ENCODE measurements at places on chromosomes 12 and 14.

- no peak for DNase-seq
Measured at GRCh38 chr12:115253049-115253448, 569.1 kb upstream of the TBX3 start.

- DNase-seq = no peak
Measured at GRCh38 chr14:90405755-90406154, 8.9 kb downstream of the CALM1 start.

DNA sequence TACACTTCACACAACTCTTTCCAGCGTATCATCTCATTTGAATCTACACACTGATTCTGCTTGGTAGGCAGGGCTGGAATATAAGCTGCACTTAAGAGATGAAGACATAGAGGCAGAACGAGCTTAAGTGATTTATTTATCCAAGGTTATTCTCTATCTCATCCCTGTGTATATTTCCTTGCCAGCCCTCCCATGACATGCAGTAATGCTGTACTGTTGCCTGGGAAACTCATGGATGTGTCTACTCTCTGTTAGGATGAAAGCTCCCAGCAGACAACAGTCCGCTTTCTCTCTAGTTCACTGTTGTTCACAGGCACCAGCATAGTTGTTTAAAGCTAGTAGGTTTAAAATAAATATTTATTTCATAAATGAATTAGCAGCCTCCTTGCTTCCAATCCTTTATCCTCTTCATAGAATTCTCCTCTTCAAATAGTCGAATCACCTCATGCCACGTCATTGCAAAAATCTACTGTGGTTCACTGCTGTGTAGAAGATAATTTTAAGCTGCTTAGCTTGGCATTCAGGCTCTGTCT is 25.4 kb downstream of the FGF6 start:
- no peak for DNase-seq

DNA sequence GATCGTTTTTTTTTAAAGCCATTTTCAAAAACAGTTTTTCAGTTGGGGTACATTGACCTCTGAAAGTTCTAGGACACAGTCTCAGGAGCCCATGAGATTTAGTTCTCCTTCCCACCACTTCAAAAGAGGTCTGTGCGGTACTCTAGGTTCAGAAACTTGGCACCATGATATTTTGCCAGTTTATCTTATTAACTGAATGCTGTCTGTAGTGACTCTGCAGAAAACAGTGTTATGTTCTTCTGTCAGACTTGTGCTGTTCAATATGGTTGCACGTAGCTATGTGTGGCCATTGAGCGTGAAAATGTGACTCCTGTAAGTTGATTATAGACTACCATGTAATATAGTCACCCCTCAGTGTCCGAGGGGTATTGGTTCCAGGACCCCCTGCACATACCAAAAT is 35.9 kb downstream of the CRADD start:
- DNase-seq = no peak

- no peak for DNase-seq
Measured at GRCh38 chr14:93462479-93462878, 31.7 kb downstream of the UNC79 start.

DNA sequence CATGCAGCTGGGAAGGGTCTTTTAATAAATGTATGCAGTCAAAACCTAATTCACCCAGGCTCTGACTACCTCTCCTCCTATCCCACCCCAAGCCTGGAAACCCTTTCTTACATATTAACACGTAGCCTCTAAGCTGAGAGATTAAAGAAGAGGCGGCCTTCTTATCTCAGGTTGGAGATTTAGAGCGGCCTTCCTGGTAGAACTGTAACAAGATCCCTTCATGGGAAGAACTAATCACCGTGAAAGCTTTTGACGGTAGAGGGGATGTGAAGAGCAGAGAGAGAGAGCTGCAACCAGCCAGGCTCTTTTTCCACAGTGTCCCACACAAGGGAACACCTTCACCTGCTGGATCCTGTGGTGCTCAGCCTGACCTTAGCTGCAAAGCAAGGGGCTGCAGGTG is 367.4 kb downstream of the MED13L start:
- no peak for DNase-seq

GRCh38 chr14:55057919-55058318 is 6.5 kb downstream of the MAPK1IP1L start:
- no peak for DNase-seq

DNA sequence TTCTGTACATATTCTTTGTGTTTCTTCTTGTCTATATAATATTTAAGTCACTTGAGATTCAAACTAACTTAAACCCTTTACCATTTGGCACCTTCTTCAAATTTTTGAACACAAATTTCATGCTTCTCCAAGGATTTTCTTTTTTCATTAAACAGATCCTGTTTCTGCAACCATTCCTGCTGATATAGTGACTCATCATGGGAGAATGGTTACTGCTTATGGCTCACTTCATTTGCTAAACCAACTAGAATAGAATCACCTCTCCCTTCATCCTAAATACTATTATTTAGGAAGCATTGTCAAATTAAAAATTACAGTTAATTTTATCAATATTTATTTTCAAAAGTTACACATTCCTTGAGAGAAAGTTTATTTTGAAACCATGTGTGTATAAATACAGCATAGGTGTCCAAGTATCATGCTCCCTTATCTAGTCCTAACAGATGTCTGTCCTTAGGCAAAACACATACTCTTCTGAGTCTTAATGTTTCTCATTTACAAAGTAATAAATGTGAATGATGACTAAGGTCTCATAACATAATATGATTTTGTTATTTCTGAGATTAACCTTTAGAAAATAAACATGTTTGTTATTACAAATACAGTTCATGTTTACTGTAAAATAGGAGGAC is 40.7 kb downstream of the PLCZ1 start:
- no peak for DNase-seq

DNA sequence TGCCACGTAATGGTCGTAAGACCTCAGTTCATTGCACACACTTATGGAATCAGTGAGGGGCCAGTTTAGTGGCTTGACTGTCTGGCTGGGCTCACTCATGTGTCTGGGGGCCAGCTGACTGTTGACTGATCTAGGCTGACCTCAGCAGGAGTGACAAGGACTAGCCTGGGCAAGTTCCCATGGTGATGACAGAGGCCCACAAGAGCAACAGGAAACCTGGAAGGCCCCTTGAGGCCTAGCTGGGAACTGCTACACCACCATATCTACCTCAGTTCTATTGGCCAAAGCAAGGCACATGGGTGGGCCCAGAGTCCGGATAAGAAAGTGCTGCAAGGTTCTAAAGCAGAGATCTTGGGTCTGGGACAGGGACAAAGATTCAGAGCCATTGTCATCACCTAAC is 21.3 kb upstream of the RFLNA start:
- no peak for DNase-seq

DNA sequence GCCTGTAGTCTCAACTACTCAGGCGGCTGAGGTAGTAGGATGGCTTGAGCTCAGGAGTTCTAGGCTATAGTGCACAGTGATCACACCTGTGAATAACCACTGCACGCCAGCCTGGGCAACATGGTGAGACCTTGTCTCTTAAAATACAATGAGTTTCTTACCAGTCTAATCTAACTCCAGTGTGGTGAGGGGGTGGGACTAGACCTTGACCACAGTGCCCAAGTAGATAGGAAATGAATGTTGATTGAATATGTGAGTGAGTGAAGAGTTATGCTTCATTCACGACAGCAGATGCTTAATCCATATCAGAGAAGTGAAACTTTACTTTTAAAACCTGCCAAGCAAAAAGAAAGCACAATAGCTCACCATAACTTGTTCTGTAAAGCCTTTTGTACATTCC is 11.2 kb upstream of the AK7 start:
- no peak for DNase-seq

DNA sequence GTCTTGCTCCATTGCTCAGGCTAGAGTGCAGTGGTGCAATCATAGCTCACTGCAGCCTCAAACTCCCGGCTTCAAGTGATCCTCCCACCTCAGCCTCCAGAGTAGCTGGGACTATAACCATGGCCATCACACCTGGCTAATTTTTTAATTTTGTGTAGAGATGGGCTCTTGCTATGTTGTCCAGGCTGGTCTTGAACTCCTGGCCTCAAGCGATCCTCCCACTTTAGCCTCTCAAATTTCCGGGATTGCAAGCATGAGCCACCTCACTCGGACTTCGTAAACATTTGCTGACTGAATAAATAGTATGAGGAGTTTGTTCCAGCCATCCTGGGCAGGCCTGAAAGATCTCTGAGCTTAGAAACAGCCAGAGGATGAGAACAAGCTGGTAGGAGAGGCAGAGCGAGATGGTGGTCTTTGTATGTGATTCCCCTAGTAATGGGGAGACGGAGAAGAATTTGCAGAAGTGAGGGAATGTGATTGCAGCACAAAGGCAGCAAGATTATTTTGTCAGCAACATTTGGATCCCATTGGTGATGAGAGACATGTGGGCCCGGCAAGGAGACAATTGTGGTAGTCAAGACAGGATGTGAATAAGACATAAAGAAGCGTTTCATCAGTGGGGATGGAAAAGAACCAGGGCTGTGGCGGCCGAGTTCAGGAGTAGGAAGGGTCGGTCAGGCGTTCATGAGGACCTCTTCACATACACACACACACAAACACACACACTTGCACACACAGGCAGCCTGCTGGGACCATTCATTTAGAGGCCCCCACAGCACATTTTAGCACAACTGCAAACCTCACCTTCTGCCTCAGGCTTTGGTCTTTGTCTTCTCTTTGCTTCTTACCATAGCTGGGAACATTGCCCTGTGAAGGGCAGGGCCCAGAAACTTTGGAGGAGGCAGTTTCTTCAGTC is 155.5 kb downstream of the ZFP36L1 start:
- DNase-seq = no peak

DNA sequence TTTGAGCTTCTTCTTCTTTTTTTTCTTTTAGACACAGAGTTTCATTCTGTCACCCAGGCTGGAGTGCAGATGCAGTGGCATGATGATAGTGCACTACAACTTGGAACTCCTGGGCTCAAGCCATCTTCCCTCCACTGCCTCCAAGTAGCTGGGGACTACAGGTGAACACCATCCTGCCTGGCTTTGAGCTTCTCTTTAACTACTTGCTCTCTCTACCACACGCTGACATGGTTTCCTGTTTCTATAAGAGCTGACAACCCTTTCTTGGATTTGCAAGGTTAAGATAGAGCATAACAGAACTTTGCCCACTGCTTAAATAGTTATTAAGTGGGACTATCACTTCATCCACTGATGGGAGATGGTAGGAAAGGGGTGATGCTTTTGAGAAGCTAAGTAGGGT is 82.4 kb upstream of the SLC38A2 start:
- no peak for DNase-seq

GRCh38 chr14:103662591-103662990 is 33.6 kb downstream of the KLC1 start:
- DNase-seq = no peak

- no peak for DNase-seq
Measured at GRCh38 chr14:88522393-88522792, 32.4 kb downstream of the PTPN21 start.

- DNase-seq = no peak
Measured at GRCh38 chr12:94941440-94941862, 62.0 kb downstream of the NDUFA12 start.

GRCh38 chr12:27627123-27627852 is 69.0 kb upstream of the REP15 start:
- DNase-seq = no peak

DNA sequence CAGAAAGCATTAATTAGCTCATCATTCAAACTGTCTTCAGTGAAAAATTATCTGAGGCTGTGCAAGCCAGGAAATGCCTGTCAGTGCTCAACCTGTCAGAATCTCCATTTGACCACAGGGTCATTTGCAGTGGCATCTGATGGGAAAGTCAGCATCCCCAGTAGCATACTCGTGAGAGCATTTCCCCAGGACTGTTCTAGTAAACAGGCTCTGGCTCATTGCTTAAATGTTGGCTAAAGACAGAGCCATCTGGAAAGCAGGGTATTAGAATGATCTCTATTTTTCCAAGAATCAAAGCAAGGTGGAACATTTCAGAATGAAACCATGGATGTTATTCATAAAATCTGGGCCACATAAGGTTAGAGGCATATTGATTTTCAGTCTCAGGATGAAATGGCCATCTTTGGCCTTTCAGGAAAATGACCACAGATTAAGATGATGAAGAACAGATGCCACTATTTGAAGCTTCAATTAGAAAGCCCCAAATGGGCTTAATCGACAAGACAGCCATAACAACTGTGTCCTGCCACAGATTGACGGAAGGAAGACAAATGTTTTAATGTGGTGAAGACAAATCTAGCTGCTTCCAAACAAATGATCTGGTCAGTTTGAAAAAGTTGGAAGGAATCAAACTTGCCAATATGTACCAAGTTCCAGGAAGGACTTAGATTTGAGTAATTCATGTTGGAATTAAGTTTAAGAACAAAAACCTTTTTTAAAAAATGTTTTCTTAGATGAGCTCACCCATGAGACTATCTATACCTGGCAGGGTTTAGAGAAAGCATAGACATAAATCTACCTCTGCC is 94.0 kb upstream of the FAR2 start:
- peak; percentile 43 for DNase-seq

- DNase-seq = no peak
Measured at GRCh38 chr12:19988459-19988873, 379.9 kb upstream of the PDE3A start.

GRCh38 chr12:76424941-76425340 is 76.7 kb upstream of the BBS10 start:
- no peak for DNase-seq

Measured in retina (tissue), 1 donor.